ENCODE measurements at places on chromosomes 13 and 19. TPM values are rescaled to one million over a fixed set of nuclear protein-coding genes. Genes with fewer than 3 reads are reported as not detected.

Gene TMEM255B
- total RNA-seq, result 0.36 TPM

Gene UBE2L5
- total RNA-seq, result 0.18 TPM

Gene STK24
- 36.1 TPM for total RNA-seq

DNA sequence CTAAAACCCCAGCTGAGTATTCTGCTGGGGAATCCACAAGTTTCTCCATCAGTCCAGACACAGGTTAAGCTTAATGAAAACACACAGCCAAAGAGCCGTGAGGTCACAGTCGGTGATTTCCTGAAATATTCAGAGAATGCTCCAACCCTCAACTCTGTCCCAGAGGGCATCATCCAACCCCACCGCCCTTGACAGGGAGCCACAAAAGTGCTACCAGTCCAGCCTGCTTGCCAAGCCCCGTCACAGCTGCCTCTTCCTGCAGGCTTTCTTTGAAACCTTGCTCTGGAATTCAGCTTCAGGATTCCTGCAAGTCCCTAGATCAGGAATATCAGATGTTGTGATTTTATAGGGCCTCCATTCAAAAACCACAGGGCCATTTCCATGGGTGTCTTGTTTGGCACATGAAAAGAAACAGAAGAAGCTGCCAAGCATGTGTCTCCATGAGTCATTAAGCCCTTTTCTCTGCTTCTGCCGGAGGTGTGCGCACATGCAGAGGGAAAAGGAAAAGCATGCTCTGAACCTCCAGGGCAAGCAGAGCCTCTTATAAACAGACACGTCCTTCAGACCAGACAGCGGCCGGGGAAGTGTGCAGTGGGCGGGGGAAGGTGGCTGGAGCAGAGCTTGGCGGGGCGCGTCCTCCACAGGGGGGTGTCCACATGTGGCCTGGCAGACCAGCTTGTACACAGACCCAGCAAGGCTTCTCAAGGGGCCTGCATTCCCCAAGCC lies 164.7 kb downstream of the KATNAL1 start:
- peak; percentile 99 for DNase-seq

DNA sequence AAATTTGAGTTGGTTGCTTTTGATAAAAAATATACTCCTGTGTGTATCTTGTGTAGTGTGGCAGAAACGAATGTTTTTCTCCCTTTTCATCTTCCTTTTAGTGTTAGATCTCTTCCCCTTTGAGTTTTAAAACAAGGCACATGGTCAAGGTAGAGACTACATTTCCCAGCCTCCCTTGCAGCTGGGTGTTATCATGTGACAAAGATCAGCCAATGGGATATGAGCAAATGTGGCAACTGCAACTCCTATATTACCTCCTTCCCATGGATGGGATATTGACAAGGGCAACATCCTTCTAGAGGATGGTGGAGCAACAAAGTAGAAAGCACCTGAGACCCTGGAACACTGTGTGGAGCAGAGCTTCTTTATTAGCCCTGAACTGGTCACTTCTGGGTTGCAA lies 42.4 kb downstream of the ADGRE3 start:
- peak; percentile 15 for DNase-seq

GRCh38 chr13:94641409-94641941 lies 39.8 kb downstream of the GPR180 start:
- peak; percentile 86 for DNase-seq

DNA sequence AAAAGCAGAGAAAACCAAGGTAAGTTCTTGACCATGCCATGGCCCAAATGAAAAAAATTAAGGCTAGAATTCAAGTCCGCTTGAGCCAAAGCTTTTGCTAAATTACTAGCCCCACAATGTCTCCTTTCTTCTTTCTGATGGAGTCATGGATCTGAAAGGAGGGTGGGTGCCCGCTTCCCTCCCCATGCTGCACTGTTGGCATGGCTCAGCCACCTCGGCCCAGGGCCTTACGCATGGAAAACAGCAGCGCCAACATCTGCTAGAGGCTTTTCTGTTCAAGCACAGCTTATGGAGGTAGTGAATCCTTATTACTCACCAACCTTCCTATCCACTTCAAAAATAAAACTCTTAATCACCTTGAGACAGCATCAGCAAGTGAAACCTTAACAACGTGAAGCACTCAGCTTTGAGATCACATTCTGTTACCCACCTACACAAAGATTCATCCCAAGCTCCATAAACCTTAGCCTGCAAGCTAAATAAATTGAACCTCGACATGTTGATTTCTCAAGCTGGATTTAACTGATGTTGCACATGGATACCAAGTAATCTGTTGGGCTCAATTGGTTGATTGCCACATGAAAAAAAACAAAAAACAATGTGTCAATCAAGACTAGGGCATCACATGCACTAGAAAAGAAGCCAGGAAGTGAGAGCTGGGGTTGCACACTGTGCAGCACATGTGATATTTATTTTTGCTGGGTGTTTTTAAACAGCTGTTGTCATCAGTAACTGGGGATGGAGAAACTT lies 43.4 kb downstream of the TPT1 start:
- DNase-seq, result no peak

DNA sequence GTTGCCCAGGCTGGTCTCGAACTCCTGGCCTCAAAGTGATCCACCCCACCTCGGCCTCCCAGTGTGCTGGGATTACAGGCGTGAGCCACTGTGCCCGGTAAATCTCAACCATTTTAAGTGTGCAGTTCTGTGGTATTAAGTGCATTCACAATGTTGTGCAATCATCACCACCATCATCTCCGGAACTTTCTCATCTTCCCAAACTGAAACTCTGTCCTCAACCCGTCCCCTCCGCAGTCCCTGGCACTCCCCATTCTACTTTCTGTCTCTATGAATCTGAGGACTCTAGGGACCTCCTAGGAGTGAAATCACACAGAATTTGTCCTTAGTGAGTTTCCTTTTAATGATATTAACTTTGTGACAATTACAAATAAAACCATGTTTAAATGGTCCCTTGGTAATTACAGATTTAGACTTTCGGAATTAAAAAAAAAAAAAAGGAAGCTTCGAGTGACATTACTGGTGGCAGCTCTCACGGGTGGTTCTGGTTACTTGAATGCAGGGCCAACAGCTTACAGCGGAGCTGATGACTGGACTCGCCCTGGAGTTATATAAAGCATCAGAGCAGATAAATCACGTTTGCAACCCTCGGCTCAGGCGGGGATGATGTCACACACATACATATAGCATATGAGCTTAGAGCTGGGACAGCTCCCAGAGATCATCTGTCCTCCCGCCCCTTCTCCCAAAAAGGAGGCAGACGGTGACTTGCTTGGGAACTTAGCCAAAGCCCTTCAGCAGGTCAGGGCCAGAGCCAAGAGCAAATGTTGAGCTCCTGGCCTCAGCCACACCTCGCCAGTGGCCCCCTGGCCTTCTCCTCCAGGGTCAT lies 89.8 kb downstream of the ZNF557 start:
- peak; percentile 95 for DNase-seq

All from IMR-90 (cell line).